Pancreas (tissue), 10 donors: ENCODE measurements at places on chromosomes 3 and 15.

DNA sequence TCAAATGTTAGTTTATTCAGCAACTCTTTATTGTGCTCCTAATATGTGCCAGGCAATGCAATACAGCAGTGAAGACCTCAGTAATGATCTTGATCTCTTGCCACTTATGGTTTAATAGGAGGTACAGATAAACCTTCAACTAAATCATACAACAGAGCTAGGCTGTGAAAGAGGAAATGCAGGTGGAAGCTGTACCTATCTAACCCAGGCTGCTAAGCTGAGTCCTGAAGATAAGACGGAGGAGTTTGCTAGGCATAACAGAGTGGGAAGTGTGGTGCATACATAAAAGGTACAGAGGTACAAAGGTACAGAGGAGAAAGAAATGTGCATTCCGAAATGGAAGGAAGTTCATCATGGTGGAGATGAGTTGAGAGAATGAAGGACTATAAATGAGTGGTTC lies 35.0 kb downstream of the KBTBD8 start:
- DNase-seq: no peak

- no peak for DNase-seq
These were observed 3.6 kb upstream of the KBTBD12 start for GRCh38 chr3:127911421-127911931.

- DNase-seq: no peak
These were observed 12.6 kb downstream of the YEATS2 start for GRCh38 chr3:183710231-183710630.

GRCh38 chr15:27392163-27392562 lies 421.2 kb downstream of the GABRG3 start:
- no peak for DNase-seq

GRCh38 chr15:85749261-85750151 lies 45.2 kb downstream of the KLHL25 start:
- DNase-seq: no peak

DNA sequence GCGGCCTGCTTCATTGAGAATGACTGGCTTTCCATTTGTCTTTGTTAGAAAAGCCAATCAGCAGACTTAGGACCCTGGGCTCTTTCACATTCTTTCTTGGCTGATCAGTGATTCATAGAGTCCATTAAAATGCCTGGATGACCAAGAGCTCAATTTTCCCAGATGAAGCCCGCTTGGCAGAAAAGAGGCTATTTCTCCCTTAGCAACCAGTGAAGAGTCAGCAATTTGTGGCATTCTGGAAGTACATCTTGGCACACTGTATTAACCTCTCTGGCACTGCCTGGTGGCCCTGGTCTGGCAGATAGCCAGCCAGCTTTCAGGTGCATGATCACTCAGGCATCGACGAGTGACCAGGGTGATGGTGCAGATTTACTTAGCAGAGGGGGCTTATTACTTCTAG lies 145.7 kb upstream of the PLAAT1 start:
- no peak for DNase-seq

DNA sequence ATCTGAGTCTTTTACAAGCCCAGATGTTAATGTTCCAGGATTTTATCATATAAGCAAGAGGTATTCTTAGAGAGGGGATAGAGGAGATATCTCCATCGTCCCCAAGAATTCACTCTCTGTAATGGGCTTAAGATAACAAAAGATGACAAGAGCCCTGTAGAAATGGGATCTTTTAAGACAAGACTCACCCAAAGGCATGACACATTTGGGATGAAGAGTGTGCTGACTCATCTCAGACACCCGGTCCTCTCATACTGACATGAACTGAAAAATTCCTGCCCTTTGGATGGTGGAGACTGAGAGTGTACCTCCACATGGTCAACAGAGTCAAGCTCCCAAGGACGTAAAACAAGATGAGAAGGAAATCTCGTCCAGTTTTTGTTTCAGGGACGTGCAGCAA lies 11.0 kb downstream of the LEKR1 start:
- DNase-seq: no peak

GRCh38 chr3:134768116-134768515 lies 26.9 kb upstream of the EPHB1 start:
- no peak for DNase-seq

- DNase-seq: no peak
These were observed 59.1 kb downstream of the LSAMP start for GRCh38 chr3:116386168-116386567.

DNA sequence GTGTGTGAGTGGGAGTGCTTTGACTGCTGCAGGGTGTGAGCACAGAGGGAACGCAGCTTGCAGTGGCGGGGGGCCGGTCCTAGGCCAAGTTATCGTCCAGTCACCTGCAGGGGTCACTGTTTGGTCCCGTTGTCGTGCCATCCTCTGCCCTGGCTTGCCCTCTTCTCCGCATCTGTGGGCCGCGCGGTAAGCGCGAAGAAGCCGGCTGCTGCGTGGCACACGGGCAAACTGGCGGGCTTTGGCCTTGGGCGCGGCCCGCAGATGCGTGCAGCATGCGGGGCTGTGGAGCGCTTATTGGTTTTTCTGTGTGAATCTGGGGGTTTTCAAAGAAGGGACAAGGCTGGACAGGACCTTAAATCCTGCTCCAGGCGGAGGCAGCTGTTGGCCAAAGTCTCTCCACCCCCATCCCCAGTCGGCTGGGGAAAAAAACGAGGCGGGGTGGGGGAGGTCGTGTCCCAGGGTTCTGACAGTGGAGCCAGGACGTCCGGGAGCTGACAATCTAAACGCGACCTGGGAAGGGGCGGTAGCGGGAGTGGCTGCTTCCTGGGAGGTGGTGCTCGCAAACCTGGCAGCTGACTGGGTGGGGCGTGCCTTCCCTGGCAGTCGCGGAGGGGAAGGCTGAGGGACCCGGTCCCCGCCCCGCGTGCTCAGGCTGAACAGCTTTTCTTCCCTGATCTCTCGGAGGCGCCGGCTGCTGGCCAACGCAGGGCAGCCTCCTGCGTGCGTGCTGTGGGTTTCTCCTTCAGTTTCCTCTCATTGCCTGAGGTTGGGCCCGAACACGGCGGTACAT lies 39.7 kb upstream of the VEPH1 start:
- peak; percentile 89 for DNase-seq

GRCh38 chr3:156150434-156151066 lies 30.2 kb downstream of the KCNAB1 start:
- DNase-seq: no peak

DNA sequence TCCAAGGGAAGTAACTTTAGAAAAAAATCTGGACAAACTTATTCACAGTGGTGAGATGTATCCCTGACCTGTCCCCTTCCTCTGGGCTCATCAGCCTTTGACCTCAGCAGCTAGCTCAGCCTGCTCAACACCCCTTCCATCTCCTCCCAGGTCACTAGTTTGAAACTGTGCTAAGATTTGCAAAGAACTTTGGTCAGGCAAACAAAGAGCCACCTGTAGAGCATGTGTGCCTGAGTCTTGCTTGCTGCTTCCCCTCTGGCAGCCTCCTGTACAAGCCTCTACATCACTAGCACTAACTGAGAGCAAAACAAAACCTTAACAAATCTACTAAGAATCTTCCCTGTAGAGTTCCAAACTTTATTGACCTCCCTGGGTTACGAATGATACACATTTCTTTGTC lies 43.9 kb downstream of the NR1I2 start:
- no peak for DNase-seq

DNA sequence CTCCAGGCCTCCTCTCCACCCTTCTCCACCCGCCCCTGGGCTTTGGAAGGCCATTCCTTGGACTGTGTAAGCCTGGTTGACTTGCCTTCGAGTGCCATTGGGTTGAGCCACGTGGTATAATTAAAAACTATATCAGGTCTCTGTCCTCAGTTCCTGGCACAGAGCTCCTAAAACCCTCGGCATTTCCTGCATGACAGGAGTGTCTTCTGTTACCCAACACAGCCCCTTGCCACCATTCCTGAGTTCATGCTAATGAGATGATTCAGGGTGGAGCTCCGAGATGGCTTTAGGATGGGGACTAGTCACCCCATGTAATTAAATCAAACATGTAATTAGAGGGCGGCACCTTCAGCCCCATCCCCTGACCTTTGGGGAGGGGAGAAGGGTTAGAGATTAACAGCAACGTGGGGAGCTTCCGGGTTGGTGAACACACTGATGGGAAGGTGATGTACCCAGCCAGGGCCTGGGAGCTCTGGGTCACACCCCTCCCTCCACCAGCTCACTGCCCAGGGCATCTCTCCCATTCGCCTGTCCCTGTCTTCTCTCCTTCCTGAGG lies 256.4 kb downstream of the FAM43A start:
- DNase-seq: no peak

GRCh38 chr15:77606142-77607034 lies 26.3 kb downstream of the LINGO1 start:
- no peak for DNase-seq

DNA sequence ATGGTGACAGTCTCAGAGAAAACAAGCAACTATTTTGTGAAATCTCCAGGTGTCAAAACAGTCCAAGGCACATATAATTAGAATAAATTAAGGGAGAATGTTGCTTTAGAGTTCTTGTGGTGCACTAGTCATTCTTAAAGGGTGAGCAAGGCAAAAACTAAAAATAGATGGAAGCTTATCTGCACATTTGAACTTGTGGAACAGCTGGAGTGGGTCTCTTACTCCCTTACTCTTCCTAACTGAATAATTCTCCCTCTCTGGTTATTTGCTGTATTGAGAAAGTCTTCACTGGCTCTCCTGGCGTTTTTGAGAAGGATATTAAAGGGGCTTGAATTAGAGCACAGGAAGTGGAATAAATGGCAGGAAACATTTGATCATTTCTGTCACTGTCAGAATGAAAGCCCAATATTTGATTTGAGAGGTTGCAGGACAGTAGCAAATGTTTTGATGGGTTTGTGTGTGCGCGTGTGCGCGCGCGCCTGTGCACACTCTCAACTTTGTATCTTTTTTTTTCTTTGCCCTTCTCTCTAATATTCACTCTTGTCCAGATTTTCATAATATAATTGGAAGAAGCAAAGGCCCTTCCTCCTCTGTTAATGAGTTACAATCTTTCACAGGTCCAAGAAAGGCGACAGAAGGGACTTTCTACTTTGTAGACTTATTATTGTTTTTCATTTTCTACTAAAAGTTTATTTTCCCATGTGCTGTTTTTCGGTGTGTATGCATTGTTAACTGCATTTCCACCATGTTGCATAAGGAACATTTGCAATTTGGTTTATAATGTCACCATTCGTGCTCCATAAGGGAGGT lies 40.9 kb downstream of the AKAP13 start:
- DNase-seq: no peak

GRCh38 chr3:60650171-60650570 lies 601.1 kb downstream of the FHIT start:
- DNase-seq: no peak

GRCh38 chr3:184679056-184679816 lies 32.6 kb downstream of the MAGEF1 start:
- no peak for DNase-seq

DNA sequence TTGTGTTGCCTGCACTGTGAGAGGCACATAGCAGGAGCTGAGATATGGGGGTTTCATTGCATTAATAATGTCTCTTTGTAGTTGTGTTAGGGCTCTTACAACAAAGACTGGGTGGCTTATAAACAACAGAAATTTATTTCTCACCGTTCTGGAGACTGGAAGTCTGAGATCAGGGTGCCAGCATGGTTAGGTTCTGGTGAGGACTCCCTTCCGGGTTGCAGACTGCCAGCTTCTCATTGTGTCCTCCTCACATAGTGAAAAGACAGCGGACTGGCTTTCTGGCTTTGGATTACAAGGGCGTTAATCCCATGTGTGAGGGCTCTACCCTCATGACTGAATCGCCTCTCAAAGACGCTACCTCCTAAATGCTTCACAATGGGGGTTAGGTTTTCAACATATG lies 20.6 kb downstream of the TMEM108 start:
- DNase-seq: no peak

DNA sequence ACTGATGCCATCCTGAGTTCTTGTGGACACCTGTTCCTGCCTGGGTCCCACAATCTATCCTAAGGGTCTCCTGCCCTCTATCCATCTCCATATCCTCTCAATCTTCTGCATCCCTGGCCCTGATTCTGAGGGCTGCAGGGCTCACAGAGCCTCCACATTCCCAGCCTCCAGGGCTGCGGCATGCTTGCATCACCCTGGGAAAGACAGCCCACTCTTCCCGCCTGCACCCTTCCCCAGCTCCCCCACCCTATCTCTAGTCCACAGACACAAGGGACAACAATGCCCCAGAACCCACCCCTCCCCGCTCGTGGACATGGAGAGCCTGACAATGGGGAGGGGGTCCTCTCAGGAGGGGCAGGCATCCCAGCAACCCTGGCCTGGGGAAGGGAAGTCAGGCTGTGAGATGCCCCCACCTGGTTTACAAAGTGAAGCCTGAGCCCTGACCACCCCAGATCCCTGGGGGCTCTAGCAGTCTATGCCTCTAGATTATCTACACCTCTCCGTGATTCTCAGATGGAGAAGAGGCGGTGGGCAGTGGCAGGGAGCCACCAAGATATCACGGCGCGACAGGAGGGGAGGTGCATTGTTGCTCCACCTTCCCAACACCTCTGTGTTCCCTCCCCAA lies 10.3 kb downstream of the SEMA3G start:
- no peak for DNase-seq

DNA sequence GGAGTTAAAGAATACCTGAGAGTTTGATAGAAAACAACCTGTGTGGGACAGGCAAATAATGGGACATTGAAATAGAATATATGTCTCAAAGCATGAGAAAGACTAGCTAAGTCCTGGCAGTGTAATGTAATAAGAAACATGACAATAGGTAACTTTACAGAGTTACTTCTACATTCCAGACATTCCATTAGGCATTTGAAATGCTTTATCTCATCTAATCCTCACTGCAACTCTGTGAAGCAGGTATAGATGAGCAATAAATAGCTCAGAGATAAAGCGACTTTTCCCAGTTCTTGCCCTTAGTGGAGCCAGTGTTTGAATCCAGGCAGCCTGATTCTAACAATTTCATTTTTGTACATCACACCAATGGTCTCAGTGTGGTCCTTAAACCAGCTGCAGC lies 76.8 kb downstream of the CPNE4 start:
- DNase-seq: no peak

DNA sequence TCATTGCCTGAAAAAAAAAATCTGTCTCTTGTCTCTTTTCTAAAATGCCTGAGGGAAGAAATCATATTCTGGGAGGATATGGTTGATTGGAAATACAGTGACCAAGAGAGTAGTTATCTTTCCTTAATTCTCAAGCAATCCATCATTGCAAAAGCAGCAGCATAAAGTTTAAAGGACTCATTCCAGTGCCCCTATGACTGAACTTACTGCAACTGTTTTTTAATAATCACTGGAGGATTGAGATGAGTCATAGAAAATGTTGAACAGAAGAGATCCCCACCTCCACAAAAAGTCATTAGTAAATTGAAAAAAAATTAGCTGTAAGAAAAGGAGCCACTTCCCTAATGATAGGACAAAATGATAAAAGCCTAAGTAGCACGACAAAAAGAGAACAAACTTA lies 121.5 kb downstream of the SLC9A9 start:
- no peak for DNase-seq

GRCh38 chr15:32908872-32909271 lies 191.1 kb downstream of the GREM1 start:
- DNase-seq: no peak

GRCh38 chr3:108352176-108352575 lies 55.8 kb downstream of the HHLA2 start:
- no peak for DNase-seq

- DNase-seq: no peak
These were observed 8.4 kb downstream of the ACSBG1 start for GRCh38 chr15:78225783-78226541.

GRCh38 chr15:98981851-98982722 lies 25.5 kb downstream of the PGPEP1L start:
- DNase-seq: no peak

GRCh38 chr15:39416258-39416657 lies 164.6 kb upstream of the THBS1 start:
- no peak for DNase-seq

- no peak for DNase-seq
These were observed 1298.6 kb downstream of the SI start for GRCh38 chr3:163779396-163780344.

- DNase-seq: no peak
These were observed 806.3 kb downstream of the DIPK2A start for GRCh38 chr3:144777906-144778305.
